ENCODE measurements at places on chromosomes 11 and 22.

GRCh38 chr11:117877120-117877784 is 794 bp upstream of the FXYD6 start:
- peaks cover 19% of the 10 kb centered on the region for H3K4me1 ChIP-seq
- H3K4me3 ChIP-seq = no peak overlapping the region
- DNase-seq = peak; percentile 49
- peaks cover 62% of the 10 kb centered on the region for H3K27me3 ChIP-seq

DNA sequence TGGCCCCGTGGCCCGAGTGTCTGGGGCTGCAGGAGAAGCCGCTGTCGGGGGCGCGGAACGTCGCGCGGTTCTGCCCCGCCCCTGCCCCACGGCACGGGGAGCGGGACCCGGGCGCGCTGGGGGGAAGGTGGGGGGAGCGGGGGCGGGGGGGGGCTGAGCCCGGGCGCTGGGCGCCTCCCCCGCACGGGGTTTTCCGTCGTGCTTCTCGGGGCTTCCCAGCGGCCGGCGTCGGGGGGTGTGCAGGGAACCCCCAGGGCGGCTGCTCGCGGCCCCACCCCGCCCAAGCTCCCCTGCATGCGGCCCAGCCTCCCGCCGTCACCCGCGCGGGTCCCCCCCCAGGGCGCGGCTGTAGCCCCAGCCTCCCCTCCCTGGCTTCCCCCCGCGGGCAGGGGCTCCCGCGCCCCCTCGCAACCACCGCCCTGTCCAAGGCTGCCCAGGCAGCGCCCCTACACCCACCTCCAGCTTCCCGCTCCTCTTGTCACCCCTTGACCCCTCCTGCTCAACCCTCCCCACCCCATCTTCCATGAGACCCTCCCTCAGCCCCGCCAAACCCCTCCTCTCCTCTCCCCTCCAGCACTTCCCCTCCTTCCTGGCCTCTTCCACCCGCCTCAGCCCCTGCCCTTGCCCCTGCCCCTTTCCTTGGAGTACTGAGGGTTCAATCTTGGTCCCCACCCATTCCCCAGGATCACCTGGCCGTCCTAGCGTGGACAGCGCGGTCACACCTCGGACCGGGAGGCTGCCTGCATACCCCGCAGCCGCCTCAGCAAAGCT is 1.7 kb downstream of the IL17REL start:
- no peaks in the 10 kb centered on the region for H3K36me3 ChIP-seq
- peaks cover 9% of the 10 kb centered on the region for H3K4me1 ChIP-seq
- H3K27ac ChIP-seq = no peak overlapping the region
- DNase-seq = peak; percentile 81

DNA sequence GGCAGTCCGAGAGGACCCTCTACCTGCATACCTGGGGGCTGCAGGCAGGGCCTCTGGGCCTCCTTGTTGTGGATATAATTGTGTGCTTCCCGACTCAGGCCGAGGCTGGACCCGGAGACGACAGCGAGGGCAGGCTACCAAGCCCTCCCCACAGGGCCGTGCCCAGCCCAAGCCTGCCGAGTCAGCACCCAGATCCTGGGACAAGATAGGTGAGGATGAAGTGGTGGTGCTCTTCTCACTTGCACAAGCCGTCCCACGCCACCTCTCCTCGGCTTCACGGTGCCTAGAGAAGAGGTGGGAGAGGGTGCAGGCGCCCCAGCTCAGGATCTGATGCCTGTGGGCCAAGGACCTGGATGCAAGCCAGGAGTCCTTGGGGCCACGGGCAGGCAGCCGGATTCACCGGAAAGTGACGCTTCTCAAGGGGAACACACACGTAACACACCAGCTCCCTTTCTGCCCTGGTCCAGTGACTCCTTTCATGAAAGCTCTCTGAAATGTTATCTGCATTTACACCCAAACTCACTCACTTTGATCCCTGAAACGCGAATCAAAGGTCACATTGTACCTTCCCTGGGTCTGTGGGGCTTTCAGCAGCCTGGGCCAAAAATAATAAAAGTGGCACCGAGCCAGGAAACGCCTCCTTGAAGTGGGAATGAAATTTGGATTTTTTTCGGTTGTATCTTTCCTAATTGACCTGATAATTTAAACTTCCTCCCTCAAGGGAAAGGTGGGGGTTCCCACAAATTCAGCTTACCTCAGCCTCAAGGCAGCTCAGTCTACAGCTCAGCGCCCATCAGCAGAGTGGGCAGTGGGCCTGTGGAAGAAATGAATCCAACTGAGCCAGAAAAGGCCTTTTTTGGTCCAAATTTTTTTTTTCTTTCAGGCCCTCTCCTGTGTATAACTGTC is 1.1 kb upstream of the GNB1L start:
- DNase-seq = no peak
- H3K27ac ChIP-seq = peak overlapping the region; percentile 87
- peaks cover 25% of the 10 kb centered on the region for H3K4me1 ChIP-seq

- no peaks in the 10 kb centered on the region for H3K36me3 ChIP-seq
- DNase-seq = no peak
- peaks cover 13% of the 10 kb centered on the region for H3K27me3 ChIP-seq
These were observed 431 bp downstream of the SLC37A2 start for GRCh38 chr11:125063429-125064043.

- H3K27ac ChIP-seq = no peak overlapping the region
- no peaks in the 10 kb centered on the region for H3K27me3 ChIP-seq
- no peak for DNase-seq
- H3K4me1 ChIP-seq = no peaks in the 10 kb centered on the region
These were observed 113.5 kb downstream of the SHANK2 start for GRCh38 chr11:71138737-71139425.

DNA sequence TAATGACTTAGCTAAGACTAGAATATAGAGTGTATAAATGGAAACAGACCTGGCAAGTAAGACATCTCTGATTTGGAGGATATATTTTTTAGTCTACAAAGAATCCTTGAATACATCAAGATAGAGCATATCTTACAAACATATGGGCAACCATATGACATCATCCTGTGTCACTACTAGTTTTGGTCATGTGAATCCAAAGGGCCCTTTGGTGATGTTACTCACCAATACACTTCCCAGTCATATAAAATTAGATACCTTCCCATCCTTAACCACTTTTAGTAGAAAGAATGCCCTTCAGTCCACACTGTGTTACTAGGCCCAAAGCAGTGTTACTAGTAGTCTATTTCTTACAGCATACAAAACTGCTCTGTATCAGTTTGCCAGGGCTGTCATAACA is 31.6 kb downstream of the GRIA4 start:
- H3K27me3 ChIP-seq = no peaks in the 10 kb centered on the region
- DNase-seq = no peak
- no peaks in the 10 kb centered on the region for H3K4me1 ChIP-seq
- H3K27ac ChIP-seq = no peak overlapping the region
- H3K4me3 ChIP-seq = no peak overlapping the region

DNA sequence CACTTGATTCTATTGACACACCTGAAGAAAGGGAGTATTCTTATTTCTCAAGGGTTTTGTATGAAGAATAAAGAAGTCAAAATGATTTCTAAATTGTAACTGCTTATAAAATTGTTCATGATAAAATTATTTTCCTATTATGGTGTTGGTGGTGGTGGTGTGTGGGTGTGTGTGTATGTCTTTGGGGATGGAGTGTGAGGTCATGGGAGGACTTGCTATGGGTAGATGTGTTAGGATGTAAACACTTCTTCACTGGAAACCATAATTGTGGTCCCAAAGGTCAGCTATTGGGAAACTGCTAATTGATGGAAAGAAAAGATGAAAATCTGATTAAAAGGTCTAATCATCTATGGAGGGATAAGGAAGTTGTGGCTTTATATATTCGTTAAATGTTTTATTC is 5.1 kb downstream of the TRIM22 start:
- peaks cover 46% of the 10 kb centered on the region for H3K4me1 ChIP-seq
- peak overlapping the region; percentile 47 for H3K27ac ChIP-seq
- no peaks in the 10 kb centered on the region for H3K27me3 ChIP-seq
- peak overlapping the region; percentile 64 for H3K4me3 ChIP-seq

- H3K36me3 ChIP-seq = no peaks in the 10 kb centered on the region
- no peaks in the 10 kb centered on the region for H3K4me1 ChIP-seq
- H3K27me3 ChIP-seq = peaks cover 14% of the 10 kb centered on the region
- H3K27ac ChIP-seq = no peak overlapping the region
- DNase-seq = no peak
- H3K4me3 ChIP-seq = no peak overlapping the region
These were observed 49.2 kb upstream of the SYT7 start for GRCh38 chr11:61630089-61630488.

GRCh38 chr11:102010776-102011494 is 36.3 kb upstream of the CFAP300 start:
- H3K27me3 ChIP-seq = peaks cover 22% of the 10 kb centered on the region
- no peaks in the 10 kb centered on the region for H3K4me1 ChIP-seq
- no peaks in the 10 kb centered on the region for H3K36me3 ChIP-seq
- H3K27ac ChIP-seq = no peak overlapping the region

- no peaks in the 10 kb centered on the region for H3K36me3 ChIP-seq
- no peak for DNase-seq
- no peak overlapping the region for H3K4me3 ChIP-seq
- H3K27ac ChIP-seq = no peak overlapping the region
- H3K27me3 ChIP-seq = no peaks in the 10 kb centered on the region
These were observed 58.9 kb upstream of the PRSS23 start for GRCh38 chr11:86741484-86741835.

DNA sequence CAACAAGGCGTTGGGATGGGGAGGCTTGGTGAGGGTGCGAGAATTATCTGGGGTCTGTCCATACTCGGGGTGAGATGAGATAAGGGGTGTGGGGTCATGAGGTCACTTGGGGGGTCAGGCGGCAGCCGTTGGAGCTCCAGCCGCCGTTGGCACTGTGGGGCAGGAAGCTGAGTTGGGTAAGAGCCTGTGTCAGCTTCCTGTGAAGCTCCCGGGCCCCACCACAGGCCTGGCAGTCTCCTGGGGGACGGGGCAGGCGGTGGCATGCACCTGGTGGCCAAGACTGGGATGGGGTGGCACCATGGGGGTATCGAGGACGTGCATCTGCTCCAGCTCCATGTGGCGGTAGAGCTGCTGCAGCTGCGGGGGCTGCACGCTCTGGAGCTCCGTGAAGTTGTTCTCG is 7.1 kb upstream of the MYBPC3 start:
- H3K27ac ChIP-seq = peak overlapping the region; percentile 71
- no peak for DNase-seq
- H3K4me1 ChIP-seq = peaks cover 17% of the 10 kb centered on the region
- H3K36me3 ChIP-seq = no peaks in the 10 kb centered on the region

GRCh38 chr11:100119176-100119575 is 567.9 kb upstream of the ARHGAP42 start:
- no peaks in the 10 kb centered on the region for H3K27me3 ChIP-seq
- H3K36me3 ChIP-seq = no peaks in the 10 kb centered on the region
- no peak overlapping the region for H3K27ac ChIP-seq
- no peaks in the 10 kb centered on the region for H3K4me1 ChIP-seq
- no peak for DNase-seq

DNA sequence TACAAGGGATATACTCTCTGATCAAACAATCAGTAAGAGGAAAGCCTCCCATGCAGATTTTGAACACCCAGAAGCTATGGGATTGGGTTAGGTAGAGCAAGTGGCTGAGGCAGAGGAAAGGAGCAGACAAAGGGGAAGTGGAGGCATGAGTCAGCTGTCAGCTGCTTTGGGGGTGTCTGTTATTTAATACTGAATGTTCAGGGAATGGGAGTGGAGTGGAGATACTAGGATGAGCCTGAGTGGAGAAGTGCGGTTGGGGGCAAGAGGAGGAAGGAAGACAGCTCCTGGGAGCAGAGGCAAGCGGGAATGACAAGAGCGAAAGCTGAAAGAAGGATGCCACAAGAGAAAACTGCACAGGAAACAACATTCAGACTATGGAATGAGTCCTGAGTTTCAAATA is 22.7 kb upstream of the TMPRSS5 start:
- peaks cover 16% of the 10 kb centered on the region for H3K36me3 ChIP-seq
- no peak for DNase-seq
- no peaks in the 10 kb centered on the region for H3K27me3 ChIP-seq
- H3K27ac ChIP-seq = no peak overlapping the region
- no peak overlapping the region for H3K4me3 ChIP-seq

- no peak overlapping the region for H3K27ac ChIP-seq
- no peaks in the 10 kb centered on the region for H3K27me3 ChIP-seq
- no peak for DNase-seq
- H3K36me3 ChIP-seq = peaks cover 4% of the 10 kb centered on the region
- no peak overlapping the region for H3K4me3 ChIP-seq
These were observed 9.4 kb upstream of the SOX6 start for GRCh38 chr11:16365581-16366228.
